ENCODE measurements at places on chromosomes 5 and 9. TPM values are rescaled to one million over a fixed set of nuclear protein-coding genes. Genes with fewer than 3 reads are reported as not detected.

Gene CLIC3
- 0.43 TPM for total RNA-seq

Gene FOXD4L5
- not detected for total RNA-seq

DNA sequence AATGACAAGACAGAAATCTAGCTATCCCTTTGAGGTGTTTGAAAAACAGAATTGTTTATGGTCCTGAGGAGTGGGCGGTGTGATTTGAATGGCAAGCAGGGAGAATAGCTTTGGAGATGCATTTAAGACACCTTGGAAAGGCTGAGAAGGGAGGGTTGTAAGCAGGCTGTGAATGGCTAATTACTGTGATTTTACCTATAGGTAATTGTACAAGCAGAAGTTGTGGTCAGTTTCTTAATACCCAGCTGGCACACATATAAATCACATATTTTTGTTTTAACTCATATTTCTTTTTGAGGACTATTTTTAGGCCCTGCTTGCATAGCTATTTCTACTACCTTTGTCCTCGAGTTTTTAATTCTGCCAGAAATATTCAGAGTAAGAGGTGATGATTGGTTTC, 248.6 kb downstream of the KDM4C start:
- peaks cover 5% of the 10 kb centered on the region for H3K4me1 ChIP-seq
- no peak overlapping the region for H3K27ac ChIP-seq
- H3K36me3 ChIP-seq, result peaks cover 40% of the 10 kb centered on the region
- DNase-seq, result no peak

Gene ABHD17B
- total RNA-seq, result 23.8 TPM

- peaks cover 37% of the 10 kb centered on the region for H3K36me3 ChIP-seq
- H3K4me1 ChIP-seq, result no peaks in the 10 kb centered on the region
- H3K4me3 ChIP-seq, result no peak overlapping the region
- DNase-seq, result no peak
These were observed 59.9 kb upstream of the RAPGEF6 start for GRCh38 chr5:131694926-131695325.

- H3K27me3 ChIP-seq, result peaks cover 85% of the 10 kb centered on the region
- no peak overlapping the region for H3K27ac ChIP-seq
- H3K4me1 ChIP-seq, result peaks cover 9% of the 10 kb centered on the region
- no peak for DNase-seq
- no peak overlapping the region for H3K4me3 ChIP-seq
These were observed 76.6 kb downstream of the F2RL2 start for GRCh38 chr5:76546497-76547102.

DNA sequence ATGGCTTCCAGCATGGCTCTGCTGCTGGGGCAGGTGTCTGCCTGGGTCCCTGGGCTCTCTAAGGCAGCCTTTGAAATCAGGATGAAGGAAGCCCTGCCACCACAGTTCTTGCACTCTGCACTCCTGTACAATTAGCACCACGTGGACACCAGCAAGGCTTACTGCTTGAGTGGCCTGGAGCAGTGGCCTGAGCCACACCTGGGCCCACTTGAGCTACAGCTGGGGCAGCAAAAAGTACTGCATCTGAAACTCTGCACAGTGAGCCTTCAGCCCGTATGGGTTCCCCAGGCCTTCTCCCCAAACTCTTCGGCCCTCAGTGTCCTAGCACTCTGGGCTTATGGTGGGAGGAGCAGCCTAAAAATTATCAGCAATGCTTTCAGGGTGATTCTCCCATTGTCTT, 8.0 kb upstream of the INIP start:
- no peaks in the 10 kb centered on the region for H3K27me3 ChIP-seq
- H3K4me3 ChIP-seq, result no peak overlapping the region
- H3K27ac ChIP-seq, result no peak overlapping the region
- no peaks in the 10 kb centered on the region for H3K36me3 ChIP-seq

- no peaks in the 10 kb centered on the region for H3K27me3 ChIP-seq
- H3K36me3 ChIP-seq, result no peaks in the 10 kb centered on the region
- no peak overlapping the region for H3K4me3 ChIP-seq
- peaks cover 14% of the 10 kb centered on the region for H3K4me1 ChIP-seq
- no peak overlapping the region for H3K27ac ChIP-seq
- DNase-seq, result no peak
These were observed 45.6 kb upstream of the TRIM32 start for GRCh38 chr9:116641292-116642059.

- H3K4me3 ChIP-seq, result no peak overlapping the region
- H3K27me3 ChIP-seq, result no peaks in the 10 kb centered on the region
- no peak for DNase-seq
- peaks cover 22% of the 10 kb centered on the region for H3K36me3 ChIP-seq
These were observed 7.2 kb downstream of the ANKHD1 start for GRCh38 chr5:140408750-140409241.

Measured in endodermal cell (in vitro differentiated cells).